LHCN-M2 (cell line): ENCODE measurements at places on chromosomes 4 and X. TPM values are rescaled to one million over a fixed set of nuclear protein-coding genes. Genes with fewer than 3 reads are reported as not detected.

PCYT1B gene
- not detected in 2 replicates for total RNA-seq

MAGEB18 gene
- not detected in 2 replicates for total RNA-seq

TNMD gene
- total RNA-seq = not detected in 2 replicates

ATRX gene
- total RNA-seq = 43.3 and 48.9 TPM in 2 replicates

SATL1 gene
- not detected in 2 replicates for total RNA-seq

KIT gene
- not detected in 2 replicates for total RNA-seq

CTAG1B gene
- total RNA-seq = not detected in 2 replicates

RBPJ gene
- total RNA-seq = 104 and 133 TPM in 2 replicates

EDA2R gene
- 27.2 and 27.8 TPM in 2 replicates for total RNA-seq

MAGEA1 gene
- total RNA-seq = not detected in 2 replicates
